ENCODE measurements at places on chromosomes 5 and 9.

GRCh38 chr9:133536080-133536479 is 1.6 kb downstream of the ADAMTSL2 start:
- no peak for DNase-seq

- DNase-seq, result no peak
Observed at GRCh38 chr9:112296929-112297328, 36.5 kb downstream of the PTBP3 start.

GRCh38 chr9:137504432-137504777 is 45.3 kb upstream of the NSMF start:
- no peak for DNase-seq

- DNase-seq, result peak; percentile 53
Observed at GRCh38 chr5:89117124-89117644, 234.2 kb upstream of the MEF2C start.

GRCh38 chr9:15289603-15290002 is 17.4 kb downstream of the TTC39B start:
- DNase-seq, result no peak

DNA sequence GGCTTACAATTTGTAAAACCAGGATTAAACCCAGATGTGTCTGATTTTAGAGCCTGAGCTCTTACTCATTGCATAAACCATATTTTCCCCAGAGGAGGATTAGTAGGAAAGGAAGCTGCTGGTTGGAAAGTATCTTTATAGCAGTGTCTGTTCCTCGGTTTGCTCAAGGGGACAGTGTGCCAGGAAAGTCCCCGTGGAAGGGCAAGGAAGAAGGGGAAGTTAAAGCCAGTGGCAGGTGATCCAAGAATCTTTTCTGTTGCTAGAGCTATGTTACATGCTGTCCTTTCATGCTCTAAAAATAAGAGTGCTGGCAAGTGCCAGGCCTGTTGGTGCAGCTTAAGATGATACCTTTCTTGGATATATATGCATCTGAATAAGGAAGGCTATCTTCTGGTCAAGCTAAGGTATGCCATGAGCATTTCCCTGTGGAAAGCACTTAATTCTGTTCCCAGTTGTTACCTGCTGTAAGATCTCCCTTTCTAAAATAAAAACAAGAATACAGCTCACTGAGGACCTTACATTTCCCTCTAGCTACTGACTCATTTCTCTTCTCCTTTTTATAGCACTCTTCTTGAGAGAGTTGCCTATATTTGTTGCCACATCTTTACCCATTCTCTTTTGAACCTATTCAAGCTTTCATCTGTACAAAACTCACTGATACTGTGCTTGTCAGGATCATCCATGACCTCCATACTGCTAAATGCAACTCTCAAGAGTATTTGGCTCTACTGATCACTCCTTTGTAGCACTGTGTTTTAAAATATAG is 8.0 kb downstream of the PDCD1LG2 start:
- DNase-seq, result no peak

DNA sequence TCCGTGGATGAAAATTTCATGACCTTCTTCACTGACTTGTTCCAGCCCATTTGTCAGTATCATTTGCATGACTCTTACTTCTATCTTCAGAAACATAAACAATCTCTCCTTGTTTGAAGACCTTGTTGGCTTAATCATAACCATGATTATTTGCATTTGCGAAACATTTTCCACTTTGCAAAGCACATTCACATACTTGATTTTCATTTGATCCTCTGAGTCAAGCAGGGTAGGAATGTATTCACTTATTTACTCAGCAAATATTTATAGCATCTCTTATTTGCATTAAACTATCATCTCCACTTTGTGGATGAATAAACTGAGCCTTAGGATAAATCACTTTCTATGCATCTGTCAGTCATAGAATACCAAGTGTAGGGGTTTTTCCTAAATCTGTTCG is 343.0 kb upstream of the SGCD start:
- DNase-seq, result no peak

- peak; percentile 29 for DNase-seq
Observed at GRCh38 chr9:134329576-134329855, 3.3 kb downstream of the RXRA start.

- DNase-seq, result no peak
Observed at GRCh38 chr5:42606464-42606869, 150.2 kb upstream of the CCDC152 start.

- no peak for DNase-seq
Observed at GRCh38 chr9:116269250-116269649, 115.7 kb downstream of the PAPPA start.

DNA sequence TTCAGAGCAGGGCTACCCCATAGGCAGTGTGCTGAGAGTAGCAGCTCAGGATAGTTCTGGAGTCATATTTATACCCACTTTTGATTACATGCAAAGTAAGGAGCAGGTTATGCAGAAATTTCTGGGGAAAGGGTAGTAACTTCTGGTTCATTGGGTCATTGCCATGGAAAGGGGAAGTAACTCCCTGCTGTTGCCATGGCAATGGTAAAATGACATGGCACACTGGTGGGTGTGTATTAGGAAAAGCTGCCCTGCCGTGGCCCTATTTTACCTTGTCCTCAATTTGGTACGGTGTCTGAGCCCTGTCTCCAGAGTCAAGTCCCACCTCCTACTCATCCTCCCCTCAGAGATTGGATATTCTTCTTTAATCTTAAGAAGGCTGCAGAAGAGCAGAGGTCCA is 526.7 kb upstream of the TYRP1 start:
- DNase-seq, result no peak

DNA sequence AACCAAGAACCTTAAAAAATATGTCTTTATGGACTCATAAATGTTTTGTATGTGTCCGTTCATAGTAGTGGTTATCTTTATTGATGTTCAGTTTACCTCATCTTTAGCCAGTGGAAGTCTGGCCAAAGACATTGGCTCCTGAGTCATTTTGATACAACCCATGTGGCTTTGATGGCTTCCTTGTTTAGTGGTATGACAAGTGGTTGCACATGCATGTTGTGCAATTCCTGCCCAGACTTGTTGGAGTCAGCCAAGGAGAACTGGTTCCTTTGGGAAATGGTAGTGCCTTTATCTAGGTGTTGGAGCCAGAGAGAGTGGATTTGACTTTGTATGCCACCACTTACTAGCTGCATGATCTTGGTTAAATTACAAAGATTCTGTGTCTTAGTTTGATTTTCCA is 94.3 kb downstream of the RPS23 start:
- no peak for DNase-seq

DNA sequence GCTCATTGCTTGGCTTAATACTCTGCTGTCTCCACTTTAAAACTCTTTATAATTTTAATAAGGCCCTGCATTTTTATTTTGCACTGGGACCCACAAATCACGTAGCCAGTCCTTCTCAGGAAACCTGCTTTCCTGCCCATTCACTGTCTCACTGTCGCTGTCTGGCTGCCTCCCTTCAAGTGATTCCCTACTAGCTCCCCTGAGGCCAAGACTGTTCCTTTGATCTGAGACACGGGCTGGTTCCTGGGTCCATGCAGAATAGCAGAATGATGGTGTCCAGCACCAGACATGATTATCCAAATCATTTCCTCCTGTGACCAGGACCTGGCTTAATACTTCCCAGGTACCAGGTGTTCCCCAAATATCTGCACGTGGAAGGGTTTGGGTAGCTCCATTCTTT is 597.1 kb upstream of the KLF4 start:
- no peak for DNase-seq

GRCh38 chr9:98010445-98010844 is 27.3 kb downstream of the ANP32B start:
- peak; percentile 54 for DNase-seq

- DNase-seq, result no peak
Observed at GRCh38 chr9:126490214-126490631, 123.5 kb upstream of the LMX1B start.

DNA sequence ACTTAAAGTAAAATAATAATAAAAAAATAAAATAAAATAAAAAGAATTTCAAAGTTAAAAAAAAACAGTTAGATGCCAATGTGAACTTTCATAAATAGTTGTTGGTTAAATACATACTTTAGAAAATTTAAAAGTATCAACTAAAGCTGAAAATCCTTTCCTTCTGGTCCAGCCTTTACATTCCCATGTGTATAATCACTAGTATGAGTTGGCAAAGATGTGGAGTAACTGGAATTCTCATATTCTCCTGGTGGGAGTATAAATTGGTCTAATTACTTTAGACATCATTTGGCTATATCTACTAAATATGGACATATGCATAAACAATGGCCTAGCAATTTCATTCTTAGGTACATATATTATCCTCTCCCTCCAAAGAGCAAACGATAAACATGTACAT is 619.9 kb downstream of the PTPRD start:
- no peak for DNase-seq

DNA sequence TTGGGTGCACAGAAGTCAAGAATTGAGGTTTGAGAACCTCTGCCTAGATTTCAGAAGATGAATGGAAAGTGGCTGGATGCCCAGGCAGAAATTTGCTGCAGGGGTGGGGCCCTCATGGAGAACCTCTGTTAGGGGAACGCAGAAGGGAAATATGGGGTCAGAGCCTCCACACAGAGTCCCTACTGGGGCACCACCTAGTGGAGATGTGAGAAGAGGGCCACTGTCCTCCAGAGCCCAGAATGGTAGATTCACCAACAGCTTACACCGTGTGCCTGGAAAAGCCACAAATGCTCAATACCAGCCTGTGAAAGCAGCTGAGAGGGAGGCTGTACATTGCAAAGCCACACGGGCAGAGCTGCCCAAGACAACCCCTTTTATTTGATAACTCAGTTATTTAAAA is 383.5 kb downstream of the TLE4 start:
- DNase-seq, result no peak

DNA sequence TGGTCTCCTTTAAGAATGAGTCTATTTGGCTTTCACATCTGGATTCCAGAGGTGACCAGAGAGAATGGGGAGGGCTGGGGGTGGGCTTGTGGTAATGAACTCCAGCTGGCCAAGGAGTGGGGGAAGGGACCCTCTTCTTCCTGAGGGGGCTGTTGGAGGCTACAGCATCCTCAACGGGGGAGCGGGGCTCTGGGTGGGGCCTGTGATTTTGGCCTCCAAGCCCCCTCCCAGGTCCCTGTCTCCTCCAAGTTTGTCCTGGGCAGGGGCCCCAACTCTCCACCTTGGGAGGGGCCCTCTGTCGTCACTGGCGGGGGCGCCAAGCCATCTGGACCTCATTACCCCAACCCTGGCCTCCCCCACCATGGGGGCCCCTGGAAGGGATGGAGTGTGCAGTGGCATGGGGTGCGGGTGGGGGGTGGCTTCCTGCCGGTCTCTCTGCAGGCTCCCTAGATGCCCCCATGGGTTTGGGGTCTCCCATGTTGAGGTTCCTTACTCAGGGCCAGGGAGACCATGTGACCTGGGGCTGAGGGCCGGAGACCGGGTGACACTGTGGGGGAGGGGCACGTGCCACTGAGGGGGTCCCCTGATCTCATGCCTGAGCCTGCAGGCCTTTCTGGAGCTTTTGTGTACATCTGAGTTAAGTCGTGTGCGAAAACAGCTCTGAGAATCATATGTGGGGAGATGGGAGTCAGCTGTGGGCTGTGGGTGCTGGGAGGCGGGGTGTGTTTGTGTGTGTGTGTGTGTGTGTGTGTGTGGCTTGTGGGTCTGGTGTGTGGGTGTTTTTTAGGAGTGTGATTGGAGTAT is 32.4 kb downstream of the GOLGA2 start:
- DNase-seq, result no peak

DNA sequence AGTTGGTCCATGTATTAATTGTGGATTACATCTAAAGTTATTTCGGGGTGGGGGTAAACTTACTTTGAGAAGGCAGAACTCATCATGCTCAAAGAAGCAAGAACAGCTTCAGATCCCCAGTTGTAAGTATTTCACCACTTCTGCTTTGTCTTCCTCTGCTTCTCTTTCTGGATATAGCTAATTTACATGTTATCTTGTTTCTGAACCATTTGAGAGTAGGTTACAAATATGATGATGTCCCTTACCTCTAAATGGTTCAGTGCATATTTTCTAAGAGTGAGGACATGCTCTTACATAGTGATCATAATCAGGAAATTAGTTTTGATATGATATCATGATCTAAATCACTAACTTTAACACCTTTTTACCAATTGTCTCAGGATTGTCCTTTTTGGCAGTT is 11.9 kb downstream of the TRIO start:
- no peak for DNase-seq

DNA sequence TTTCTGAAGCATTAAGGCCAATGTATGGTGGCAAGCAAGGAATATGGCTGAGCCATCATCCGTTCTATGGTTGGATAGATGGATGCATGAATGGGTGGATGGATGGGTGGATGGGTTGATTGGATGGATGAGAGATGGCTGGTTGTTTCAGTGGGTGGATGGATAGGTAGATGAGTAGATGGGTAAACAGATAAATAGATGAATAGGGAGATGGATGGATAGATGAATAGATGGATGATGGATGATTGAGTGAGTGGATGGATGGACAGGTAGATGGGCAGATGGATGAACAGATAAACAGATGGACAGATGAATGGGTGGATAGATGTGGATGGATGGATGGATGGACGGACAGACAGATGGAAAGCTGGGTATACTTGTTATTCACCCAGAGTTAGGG is 92.6 kb upstream of the ZNF618 start:
- DNase-seq, result no peak

GRCh38 chr5:100792781-100793180 is 110.3 kb downstream of the ST8SIA4 start:
- no peak for DNase-seq

- DNase-seq, result no peak
Observed at GRCh38 chr5:126471875-126472537, 48.8 kb downstream of the GRAMD2B start.

GRCh38 chr9:124665391-124666058 is 105.6 kb downstream of the NR6A1 start:
- no peak for DNase-seq

- DNase-seq, result no peak
Observed at GRCh38 chr5:36279054-36279698, 22.5 kb downstream of the RANBP3L start.

- no peak for DNase-seq
Observed at GRCh38 chr5:120759587-120759986, 295.5 kb downstream of the PRR16 start.

DNA sequence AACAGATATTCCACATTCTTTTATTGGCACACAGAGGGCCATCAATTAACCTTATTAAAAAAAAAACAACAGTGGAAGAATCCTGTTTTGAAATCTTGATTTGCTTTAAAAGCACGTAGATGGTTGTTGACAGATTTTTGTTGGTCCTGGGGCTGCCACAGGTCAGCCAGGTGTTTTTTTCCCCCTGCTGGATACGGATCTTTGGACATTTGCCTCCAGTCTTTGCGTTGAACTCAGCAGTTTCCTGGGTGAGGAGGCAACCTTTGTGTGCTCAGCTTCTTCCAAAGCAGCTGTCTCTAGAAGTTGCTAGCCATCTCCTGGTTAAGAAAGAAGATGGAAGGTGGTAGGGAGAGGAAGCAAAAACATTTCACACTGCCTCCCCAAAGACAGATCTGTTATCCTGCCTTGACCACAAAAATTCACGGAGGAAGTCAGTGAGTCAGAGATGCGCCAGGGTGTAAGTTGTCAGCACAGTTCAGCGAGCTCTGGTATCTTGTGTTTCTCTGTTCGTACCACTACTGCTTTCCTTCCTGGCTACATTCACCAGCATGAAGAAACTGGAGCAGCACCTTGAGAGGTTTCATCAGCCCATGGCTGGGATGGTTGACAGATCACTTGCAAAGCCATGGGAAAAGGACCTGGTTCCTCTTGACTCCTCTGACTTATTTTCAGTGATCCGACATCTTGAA is 207.3 kb downstream of the ARHGAP26 start:
- no peak for DNase-seq

GRCh38 chr9:90002397-90003271 is 397.8 kb downstream of the GADD45G start:
- no peak for DNase-seq

- DNase-seq, result no peak
Observed at GRCh38 chr5:3734632-3735031, 139.0 kb downstream of the IRX1 start.
